ENCODE measurements at places on chromosomes 6 and 20.

GRCh38 chr20:53284696-53285095, 308.9 kb downstream of the ZNF217 start:
- no peak for DNase-seq

GRCh38 chr20:63787302-63787701, 43.8 kb downstream of the ZBTB46 start:
- DNase-seq: no peak

- no peak for DNase-seq
These were observed 25.4 kb upstream of the FAM83C start for GRCh38 chr20:35317416-35318210.

- DNase-seq: no peak
These were observed 13.9 kb upstream of the CST7 start for GRCh38 chr20:24935140-24935539.

GRCh38 chr6:134049586-134049985, 2.8 kb downstream of the SLC2A12 start:
- DNase-seq: no peak

GRCh38 chr20:3177746-3178485, 4.6 kb upstream of the LZTS3 start:
- no peak for DNase-seq

DNA sequence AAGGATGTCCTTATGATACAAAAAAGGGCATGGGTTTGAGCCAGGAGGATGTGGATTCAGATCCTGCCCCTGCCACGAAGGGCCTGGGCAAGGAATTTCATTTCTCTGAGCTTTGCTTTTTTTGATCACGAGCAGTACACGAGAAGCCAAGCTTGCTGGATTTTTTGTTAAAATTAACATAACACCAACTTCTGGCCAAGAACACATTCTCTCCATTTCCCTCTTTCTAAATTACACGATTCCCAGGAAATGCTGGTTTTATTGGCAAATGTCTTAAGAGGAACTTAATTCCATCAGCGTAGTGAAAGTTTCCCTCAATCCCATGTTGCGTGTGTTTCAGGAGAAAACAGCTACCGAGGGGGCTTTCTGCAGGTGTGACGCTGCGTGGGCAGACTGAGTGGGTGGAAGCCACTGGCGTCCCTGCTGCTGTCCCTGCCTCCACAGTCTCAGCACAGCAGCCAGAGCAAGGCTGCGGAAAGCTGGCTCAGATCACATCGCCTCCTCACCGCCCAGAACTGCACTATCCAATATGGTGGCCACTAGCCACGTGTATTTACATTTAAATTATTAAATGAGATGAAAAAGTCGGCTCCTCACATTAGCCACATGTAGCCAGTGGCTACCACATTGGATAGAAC, 120.8 kb upstream of the INSM1 start:
- no peak for DNase-seq

DNA sequence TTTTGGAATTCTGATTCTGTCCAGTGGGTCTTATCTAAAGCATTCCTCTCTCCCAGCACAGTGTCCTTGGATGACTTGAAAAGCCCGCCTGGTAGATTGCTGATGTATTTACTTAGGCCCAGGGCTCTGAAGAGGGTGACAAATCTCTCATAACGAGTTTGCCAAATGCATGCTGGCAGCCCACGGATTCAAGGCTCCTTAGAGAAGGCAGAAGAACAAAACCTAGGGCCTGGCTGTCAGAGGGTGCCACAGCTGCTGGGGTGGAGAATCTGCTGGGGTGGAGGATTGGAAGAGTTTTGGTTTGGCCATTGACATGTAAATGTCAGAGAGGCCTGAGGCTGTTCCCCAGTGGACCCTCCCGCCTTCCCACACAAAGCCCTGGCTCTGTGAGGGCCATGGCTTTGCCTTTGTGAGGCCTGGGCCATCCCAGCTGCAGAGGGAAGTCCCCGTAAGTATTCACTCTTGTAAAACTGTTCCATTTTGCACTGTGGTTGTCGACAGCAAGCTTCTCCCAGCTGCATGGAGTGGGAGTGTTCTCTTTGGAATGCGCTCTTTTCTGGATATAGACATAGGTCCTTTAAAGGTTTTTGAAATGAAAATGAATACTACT, 50.3 kb downstream of the ANKRD6 start:
- no peak for DNase-seq

- no peak for DNase-seq
These were observed 63.8 kb upstream of the CD83 start for GRCh38 chr6:14053811-14054210.

GRCh38 chr6:134004714-134005113, 47.7 kb downstream of the SLC2A12 start:
- no peak for DNase-seq

DNA sequence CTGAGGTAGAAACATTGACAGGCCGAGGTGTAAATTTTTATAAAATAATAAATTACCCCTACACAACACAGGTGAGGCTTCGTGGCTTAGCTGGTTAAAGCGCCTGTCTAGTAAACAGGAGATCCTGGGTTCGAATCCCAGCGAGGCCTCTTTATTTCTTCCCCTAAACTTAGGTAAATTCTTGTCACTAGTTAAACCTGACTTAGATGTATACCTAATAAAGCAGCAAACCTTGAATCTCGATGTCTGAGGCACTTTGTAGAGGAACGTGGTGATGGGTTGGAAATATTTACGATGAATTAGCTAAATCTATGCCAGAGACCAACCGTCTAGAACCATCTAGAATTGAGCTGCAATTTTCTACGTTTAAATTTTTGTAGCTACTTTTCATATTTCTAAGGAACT, 185.6 kb downstream of the OR2B2 start:
- no peak for DNase-seq
